ENCODE measurements at places on chromosomes 7 and 10. TPM values are rescaled to one million over a fixed set of nuclear protein-coding genes. Genes with fewer than 3 reads are reported as not detected.

- DNase-seq: no peak
These were observed 129.8 kb upstream of the TNRC18 start for GRCh38 chr7:5553298-5553877.

DNA sequence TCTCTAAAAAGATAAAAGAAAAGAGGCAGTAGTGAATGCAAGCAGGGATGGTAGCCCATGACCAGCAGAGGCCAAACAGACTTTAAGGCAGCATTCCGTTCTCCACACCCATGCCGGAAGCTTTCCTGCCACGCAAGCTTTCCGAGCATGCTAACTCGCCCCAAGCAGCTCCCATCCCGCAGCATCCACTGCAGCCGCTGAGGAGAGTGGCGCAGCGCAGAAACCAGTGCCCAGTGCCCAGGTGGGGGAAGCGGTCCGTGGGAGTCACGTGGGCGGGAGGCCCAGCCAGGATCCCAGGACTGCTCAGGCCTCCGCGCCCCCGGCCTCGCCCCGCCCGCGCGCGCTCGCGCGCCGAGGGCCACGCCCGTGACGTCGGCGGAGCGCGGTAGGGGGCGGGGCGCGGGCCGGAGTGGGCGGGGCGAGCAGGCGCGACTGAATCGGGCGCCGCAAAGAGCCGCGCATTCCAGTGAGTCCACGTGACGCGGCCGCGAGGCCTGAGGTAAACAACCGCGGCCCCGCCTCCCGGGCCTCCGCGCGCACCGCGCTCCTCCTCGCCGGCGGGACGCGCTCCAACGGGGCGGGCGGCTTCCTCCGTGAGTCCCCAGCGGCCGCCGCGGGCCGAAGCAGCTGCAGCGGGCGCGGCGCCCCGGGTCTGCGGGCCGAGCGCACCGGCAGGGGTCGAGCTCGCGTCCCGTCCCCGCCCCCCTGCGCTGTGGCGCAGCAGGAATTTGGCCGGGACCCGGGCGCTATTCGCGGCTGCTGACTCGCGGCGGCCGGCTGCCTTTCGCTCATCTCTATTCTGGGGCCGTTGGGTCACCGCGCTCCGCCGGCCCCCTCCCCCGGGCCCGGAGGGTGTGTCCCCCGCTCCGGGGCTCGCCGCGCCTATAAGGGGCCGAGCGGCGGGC, at the start of gene OTUD1:
Gene OTUD1 (plus strand): TSS at position 529 of the 905 bp plus-strand sequence. CDS start 383 bp downstream, outside the sequence.
- DNase-seq: peak; percentile 92

- DNase-seq: no peak
These were observed 98.4 kb downstream of the GNAT3 start for GRCh38 chr7:80413383-80413945.

SPDYE6 gene
- not detected for total RNA-seq

- DNase-seq: no peak
These were observed 31.0 kb downstream of the DENND2A start for GRCh38 chr7:140609646-140610045.

EBLN1 gene
- not detected for total RNA-seq

- no peak for DNase-seq
These were observed 954.2 kb downstream of the PCDH15 start for GRCh38 chr10:53846809-53847208.

- peak; percentile 33 for DNase-seq
These were observed 92.6 kb downstream of the OAT start for GRCh38 chr10:124325998-124326636.

EN2 gene
- not detected for total RNA-seq

DNA sequence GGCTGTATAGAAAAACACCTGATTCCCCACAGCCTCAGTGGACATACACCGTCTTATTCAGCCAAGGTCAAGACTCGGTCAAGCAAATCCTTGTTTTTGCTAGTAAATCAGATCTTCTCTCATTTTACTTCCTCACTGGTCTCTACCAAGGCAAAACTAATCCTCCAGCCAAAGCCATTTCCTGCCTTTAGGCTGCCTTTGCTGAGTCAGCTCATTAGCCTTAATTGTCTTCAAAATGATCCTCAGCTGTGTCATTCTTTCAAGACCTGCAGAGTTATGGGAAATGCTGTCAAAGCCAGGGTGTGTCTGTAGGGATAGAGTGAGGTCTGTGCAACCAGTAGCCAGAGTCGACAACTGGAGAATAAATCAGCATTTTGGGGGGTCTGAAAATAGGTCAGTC, 107.2 kb upstream of the FAM180A start:
- no peak for DNase-seq

GRCh38 chr10:43263551-43264343, 3.1 kb downstream of the RASGEF1A start:
- DNase-seq: peak; percentile 55

GRCh38 chr7:96819111-96819700, 109.6 kb upstream of the SEM1 start:
- no peak for DNase-seq

Measured in H1 (cell line).